Fibroblast of pulmonary artery (primary cell): ENCODE measurements at places on chromosomes 16 and 17.

DNA sequence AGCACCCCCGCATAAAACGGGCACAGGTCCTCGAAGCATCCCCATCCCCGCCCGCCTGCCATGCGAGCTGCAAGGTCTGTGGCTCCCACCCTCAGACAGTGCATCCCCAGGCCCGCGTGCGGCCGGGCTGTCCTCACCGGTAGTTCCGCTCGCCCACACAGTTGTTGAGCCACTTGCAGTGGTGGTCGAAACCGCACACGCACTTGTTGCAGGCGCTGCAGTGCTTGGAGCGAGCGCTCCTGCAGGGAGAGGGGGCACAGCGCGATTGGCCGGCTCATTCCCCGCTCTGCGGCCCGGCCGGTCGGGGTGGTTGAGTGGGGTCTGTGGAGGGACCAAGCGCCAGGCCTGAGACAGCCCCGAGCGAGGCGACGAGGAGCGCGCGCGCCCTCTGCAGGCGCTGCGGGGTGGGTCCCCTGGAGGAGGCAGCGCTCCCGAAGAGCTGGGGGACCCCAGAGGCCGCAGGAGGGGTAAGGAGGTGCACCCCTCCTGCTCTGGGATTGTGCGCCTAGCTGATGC is 6.0 kb upstream of the TPPP3 start:
- no peak for DNase-seq

DNA sequence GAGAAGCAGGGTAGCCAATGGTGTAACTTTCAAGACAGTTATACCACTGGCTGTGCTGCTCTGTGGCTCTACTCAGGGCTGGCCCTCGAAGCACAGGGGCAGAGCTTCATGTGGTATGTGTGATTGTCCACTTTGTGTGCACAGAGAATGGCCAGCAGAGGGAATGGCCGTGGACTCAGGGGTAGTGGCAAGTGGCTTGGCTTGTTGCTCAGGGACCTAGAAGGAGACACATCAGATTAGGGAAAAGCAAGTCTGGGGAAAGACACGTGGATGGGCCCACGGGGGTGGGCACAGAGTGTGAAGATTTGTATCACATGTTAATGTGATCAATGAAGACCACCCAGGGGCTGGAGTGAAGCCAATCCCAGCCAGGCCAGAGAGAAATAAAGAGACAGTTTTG is 20.0 kb upstream of the XYLT2 start:
- no peak for DNase-seq

- no peak for DNase-seq
Measured at GRCh38 chr17:82632451-82632850, 15.8 kb downstream of the WDR45B start.

- DNase-seq: peak; percentile 14
Measured at GRCh38 chr17:76870377-76870714, 2.1 kb downstream of the MGAT5B start.

- DNase-seq: peak; percentile 61
Measured at GRCh38 chr17:74408262-74408661, 23.6 kb upstream of the GPRC5C start.

DNA sequence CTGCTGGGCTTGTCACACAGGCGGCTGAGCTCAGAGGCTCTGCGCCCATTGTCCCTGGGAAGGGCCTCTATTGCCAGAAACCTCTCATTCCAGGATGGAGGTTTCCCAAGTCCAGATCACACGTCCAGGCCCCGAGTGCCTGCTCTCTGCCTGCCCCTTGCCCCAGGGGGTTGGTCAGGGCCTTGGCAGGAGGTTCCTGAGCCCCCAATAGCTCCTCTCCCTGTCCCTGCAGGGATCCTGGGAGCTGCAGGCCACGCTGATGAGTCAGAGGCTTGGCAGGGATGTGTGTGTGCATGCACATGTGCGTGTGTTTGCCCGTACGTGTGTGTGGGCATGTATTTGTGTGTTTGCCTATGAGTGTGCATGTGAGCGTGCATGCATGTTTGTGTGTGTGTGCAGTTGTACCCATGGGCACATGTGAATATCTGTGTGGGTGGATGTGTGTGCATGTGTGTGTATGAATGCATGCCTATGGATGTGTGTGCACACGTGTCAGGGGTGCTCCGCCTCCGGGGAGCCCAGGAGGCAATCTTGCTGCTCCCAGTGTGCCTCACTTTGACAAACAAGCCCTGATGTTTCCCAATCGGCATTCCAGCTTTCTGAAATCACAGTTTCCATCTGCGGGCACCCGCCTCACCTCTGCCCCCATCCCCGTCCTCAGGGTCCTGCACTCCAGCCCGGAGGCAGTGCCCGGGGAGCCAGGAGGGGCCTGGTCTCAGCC is 98.4 kb upstream of the GSE1 start:
- DNase-seq: peak; percentile 90

GRCh38 chr16:79645701-79646100 is 45.2 kb upstream of the MAF start:
- no peak for DNase-seq

- no peak for DNase-seq
Measured at GRCh38 chr16:1903220-1903574, 15.0 kb downstream of the HS3ST6 start.

GRCh38 chr17:65589321-65589720 is 27.9 kb upstream of the AXIN2 start:
- peak; percentile 15 for DNase-seq

DNA sequence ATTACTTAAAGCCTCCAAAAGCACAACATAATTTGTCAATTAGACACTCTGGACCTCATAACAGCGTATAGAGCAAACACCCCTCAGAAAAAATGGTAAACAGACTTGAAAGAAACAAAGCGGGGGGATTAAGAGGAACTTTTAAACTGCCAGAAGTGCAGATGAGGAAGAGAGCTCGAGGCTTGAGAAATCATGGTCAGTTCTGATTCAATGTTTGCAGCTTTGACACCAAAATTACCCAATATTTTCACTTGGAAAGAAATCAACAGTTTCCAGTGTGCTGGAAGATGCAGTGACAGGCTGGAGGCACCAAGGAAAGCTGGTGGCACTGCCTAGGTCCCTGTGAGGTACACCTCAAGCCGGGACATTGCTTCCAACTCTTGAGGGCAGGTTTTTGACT is 180.9 kb upstream of the TOX3 start:
- no peak for DNase-seq

DNA sequence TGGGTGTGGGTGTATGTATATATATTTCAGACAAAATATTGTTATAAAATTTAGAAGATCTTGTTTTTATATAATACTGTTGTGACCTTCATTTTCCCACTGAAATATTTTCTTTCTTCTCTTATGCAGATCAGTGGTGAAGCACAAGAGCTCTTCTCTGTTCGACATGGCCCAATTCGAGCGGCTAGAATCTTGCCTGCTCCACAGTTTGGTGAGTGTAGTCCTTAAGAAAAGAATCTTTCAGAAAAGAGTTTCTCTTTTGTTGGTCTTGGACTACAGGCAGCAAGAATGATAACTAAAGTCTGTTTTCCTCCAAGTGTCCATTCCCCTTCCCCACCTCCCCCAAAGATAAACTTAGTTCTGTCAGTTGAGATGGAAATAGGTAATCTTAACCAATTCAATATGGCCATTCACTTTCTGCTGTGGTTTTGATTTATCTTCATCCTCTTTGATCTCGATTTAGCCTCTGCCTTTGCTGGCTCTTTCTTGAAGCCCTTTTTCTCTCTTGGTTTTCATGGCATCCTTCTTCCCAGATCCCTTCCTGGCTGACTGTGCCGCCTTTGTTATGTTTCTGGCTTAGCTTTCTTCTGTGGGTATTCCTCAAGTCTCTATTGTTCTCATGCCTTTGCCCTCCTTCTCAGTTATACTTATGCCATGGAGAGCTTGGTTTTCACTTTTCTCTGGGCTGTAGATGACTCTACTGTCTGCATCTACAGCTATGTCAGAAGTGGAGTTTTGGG is 69.6 kb downstream of the BCAS3 start:
- no peak for DNase-seq

DNA sequence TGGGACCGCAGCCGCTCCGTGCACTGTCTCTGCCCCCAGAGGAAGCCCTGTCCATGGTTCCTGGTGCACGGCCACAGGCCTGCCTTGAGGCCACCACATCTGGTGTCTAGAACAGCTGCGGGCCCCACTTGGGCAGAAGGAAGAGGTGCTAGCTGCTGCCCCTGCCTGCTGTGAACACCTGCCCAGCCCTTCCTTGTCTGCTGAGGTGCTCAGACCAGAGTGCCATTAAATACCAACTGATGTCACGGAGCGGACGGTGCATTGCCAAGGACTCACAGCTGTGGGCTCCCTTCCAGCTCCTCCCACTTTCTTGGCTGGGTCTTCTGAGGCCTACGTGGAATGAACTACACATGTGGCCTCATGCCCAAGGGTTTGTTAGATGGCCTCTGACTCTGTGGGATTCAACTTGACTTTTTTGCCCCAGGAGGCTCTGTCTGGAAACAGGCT is 146.1 kb downstream of the RAB11FIP4 start:
- peak; percentile 27 for DNase-seq

GRCh38 chr17:45132572-45133463 is 503 bp upstream of the PLCD3 start:
- DNase-seq: peak; percentile 81

DNA sequence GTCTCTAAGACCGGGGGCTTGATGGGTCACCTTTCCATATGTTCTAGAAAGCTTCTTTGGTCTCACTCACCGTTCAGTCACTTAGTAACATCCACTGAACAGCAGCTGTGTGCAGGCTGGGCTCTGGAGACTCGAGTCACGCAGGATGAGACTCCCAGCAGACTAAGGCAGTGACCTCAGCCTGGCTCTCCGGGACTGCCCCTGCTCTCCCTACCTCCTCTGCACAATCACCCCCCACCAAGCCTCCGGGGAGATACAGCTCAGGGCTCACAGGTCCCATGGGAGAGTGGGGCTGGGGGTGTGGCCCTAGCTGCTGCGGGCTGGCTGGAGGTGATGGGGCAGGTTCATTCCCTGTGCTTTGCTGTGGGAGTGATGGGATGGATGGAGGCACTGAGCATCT is 14.1 kb downstream of the FLYWCH2 start:
- no peak for DNase-seq

- DNase-seq: no peak
Measured at GRCh38 chr17:50487213-50488096, 8.8 kb downstream of the RSAD1 start.

GRCh38 chr16:74871608-74872007 is 97.0 kb upstream of the FA2H start:
- DNase-seq: no peak

DNA sequence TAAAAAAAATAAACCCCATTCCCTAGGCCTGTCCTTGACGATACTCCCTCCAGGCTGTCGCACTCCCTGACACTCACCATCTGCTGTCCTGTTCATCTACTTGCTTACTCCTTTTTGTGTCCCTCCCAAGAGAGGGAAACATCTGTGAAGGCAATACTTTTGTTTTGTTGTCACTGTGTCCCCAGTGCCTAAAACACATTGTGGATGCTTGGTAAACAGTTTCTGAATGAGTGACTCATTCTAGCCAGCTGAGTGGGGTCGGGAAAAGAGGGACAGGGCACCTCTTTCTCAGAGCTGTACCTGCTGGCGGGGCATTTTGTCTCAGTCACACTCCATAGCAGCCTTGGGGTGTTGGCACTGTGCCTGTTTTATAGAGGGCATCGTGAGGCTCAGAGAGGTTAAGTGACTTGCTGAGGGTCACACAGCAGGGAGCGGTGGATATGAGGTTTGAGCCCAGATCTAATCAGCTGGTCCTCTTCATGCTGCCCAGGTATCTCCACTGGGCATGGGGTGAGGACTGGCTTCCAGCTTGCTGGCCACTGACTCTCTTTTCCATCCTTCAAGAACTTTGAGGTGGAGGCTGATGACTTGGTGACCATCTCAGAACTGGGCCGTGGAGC is 15.6 kb downstream of the MAP2K3 start:
- no peak for DNase-seq

DNA sequence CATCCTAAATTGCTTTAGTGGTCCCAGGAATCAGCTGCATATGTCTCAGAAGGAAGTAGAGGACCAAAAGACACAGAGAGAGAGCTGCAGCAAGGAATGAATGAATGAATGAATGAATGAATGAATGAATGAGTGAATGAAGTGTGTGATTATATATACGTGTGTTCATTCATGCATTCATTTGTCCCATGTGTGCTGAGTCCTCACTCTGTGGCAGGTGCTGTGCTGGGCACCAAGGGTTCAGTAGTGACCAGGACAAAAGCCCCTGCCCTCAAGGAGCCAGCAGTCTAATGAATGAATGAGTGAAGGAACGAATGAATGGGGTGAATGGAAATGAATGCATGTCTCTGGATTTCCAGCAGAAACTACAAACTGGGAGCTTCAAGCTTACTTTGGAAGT is 9.4 kb downstream of the CNGB1 start:
- no peak for DNase-seq

- DNase-seq: no peak
Measured at GRCh38 chr16:1154291-1154886, 1.5 kb downstream of the CACNA1H start.

- no peak for DNase-seq
Measured at GRCh38 chr16:2687531-2688308, 5.4 kb downstream of the KCTD5 start.

GRCh38 chr17:40283662-40284061 is 4.0 kb upstream of the CDC6 start:
- peak; percentile 64 for DNase-seq

DNA sequence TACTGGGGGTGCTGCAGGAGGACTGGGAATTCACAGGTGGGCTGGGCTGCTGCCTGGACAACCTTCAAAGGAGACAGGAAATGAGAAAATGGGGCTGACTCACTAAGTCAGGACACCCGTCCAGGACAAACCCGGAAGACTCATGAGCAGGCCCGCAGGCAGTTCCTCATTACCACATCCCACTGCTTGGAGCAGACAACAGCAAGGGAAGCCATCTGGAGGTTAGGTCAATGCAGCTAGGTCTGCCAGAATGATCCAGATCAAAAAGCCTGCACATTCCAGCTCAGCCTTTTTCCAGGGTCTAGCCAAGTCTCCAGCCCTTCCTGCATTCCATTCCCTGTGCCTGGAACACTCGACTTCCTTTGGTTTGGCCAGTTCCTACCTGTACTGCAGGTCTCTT is 536.5 kb upstream of the CDH11 start:
- DNase-seq: peak; percentile 85

GRCh38 chr16:10895053-10895946 is 18.3 kb downstream of the CIITA start:
- DNase-seq: peak; percentile 40

- no peak for DNase-seq
Measured at GRCh38 chr17:21297026-21297520, 12.6 kb downstream of the MAP2K3 start.

- DNase-seq: no peak
Measured at GRCh38 chr17:10081571-10082169, 116.7 kb downstream of the GAS7 start.

DNA sequence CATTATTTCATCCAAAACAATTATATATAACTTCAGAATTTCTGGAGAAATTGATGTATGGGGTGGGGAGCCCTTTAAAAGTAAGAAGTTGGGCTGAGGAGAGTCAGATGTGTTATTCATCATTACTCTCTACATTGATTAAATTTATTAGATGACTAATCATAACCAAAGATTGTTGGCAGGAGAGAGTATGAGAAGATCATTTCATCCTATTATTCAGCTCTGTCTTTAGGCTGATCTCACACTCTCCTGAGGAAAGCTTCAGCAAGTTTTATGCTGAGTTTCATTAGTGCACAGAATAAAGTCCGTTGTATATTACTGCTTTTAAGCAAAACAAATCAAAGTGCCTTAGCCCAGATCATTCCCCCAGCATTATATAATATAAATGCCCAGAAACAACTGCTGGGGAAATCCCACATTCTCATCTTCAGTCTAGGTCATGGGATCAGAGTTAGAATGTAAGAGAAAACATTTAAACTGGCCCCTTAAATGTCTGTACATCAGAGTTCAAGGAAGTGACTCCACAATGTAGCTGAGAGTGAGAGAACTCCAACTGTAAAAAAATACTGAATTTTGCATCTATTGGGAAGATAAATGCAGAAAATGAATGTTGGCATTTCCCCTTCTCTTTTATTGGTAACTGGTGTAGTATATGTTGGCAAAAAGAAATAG is 130.1 kb upstream of the HLF start:
- no peak for DNase-seq
